ENCODE measurements at places on chromosomes 3 and 15. TPM values are rescaled to one million over a fixed set of nuclear protein-coding genes. Genes with fewer than 3 reads are reported as not detected.

The ARPP21 gene
- polyA plus RNA-seq = not detected

The XIRP1 gene
- polyA plus RNA-seq = 0.08 TPM

The WDR93 gene
- not detected for polyA plus RNA-seq

The MYZAP gene
- polyA plus RNA-seq = 9.4 TPM

The NSMCE3 gene
- 3.1 TPM for polyA plus RNA-seq

The ADGRG7 gene
- not detected for polyA plus RNA-seq

The PODXL2 gene
- polyA plus RNA-seq = 6.3 TPM

The SLCO2A1 gene
- polyA plus RNA-seq = 1.9 TPM

The TMC3 gene
- not detected for polyA plus RNA-seq

The IL17RE gene
- polyA plus RNA-seq = 10.3 TPM

The VILL gene
- polyA plus RNA-seq = 43.7 TPM

The RPL35A gene
- polyA plus RNA-seq = 2,972 TPM

The PRR20G gene
- polyA plus RNA-seq = not detected

The ZSCAN29 gene
- 6.1 TPM for polyA plus RNA-seq

The IMPG2 gene
- not detected for polyA plus RNA-seq

The TRIP4 gene
- 23.1 TPM for polyA plus RNA-seq

The MORC1 gene
- not detected for polyA plus RNA-seq

The SPINK8 gene
- polyA plus RNA-seq = not detected

The USF3 gene
- polyA plus RNA-seq = 4.6 TPM

The RNF13 gene
- polyA plus RNA-seq = 27.2 TPM

The SLC51B gene
- polyA plus RNA-seq = 0.38 TPM

The OSTN gene
- polyA plus RNA-seq = not detected

The GOLGA8M gene
- not detected for polyA plus RNA-seq

The SLC25A36 gene
- 13.1 TPM for polyA plus RNA-seq

The RASL12 gene
- 12.2 TPM for polyA plus RNA-seq

The ARHGEF3 gene
- 9.2 TPM for polyA plus RNA-seq

The PPP2R3A gene
- polyA plus RNA-seq = 4.3 TPM

The SETMAR gene
- polyA plus RNA-seq = 11.5 TPM

The SHISA5 gene
- 57.5 TPM for polyA plus RNA-seq
